Osteocyte (in vitro differentiated cells): ENCODE measurements at places on chromosomes 4 and X.

DNA sequence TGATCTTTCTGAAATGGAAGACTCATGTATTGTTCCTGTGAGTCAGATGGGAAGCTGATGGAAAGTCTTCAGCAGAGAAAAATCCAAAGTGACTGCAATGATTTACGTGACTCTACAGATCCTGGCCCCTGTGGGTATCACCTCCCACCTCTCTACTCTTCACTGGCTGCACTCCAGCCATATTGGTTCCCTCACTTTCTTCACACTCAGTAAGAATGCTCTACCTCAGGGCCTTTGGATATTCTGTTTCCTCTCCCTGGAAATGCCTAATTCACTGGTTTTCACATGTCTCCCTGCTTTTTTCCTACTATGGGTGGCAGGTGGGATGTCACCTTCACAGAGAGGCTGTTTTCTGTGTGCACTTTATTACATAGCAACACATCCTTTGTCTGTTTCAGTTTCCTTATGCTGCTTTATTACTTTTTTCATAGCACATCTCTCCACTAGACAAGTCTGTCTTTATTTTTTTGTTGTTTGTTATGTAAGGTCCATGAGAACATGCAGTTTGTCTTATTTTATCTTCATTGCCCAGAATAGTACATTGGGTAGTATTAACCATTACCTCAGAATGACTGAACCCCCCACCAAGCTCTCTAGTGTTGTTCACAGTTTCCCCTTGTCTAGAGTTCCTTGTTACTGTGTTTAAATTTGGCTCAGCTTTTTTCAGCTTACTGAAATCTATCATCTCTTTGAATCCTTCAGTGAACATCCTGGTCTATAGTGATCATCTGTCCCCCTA is 57.6 kb upstream of the CLNK start:
- DNase-seq, result no peak

DNA sequence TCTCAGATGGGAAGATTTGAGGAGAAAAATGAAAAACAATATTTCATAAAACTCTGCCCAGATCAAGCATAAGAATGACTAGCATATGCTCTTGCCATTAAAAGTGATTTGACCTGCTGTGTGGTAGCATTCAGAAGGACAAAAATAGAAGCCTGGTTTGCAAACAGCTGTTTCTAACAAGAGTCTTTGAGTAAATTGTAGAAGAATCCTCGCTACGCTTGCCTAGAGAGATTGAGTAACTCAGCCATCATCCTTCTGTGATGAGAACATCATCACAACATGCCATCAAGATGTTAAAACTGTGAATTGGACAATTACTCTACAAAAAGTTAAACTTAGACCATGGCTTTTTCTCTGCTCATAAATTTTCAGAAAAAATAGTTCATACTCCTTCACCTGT is 168.9 kb upstream of the PUDP start:
- DNase-seq, result no peak

DNA sequence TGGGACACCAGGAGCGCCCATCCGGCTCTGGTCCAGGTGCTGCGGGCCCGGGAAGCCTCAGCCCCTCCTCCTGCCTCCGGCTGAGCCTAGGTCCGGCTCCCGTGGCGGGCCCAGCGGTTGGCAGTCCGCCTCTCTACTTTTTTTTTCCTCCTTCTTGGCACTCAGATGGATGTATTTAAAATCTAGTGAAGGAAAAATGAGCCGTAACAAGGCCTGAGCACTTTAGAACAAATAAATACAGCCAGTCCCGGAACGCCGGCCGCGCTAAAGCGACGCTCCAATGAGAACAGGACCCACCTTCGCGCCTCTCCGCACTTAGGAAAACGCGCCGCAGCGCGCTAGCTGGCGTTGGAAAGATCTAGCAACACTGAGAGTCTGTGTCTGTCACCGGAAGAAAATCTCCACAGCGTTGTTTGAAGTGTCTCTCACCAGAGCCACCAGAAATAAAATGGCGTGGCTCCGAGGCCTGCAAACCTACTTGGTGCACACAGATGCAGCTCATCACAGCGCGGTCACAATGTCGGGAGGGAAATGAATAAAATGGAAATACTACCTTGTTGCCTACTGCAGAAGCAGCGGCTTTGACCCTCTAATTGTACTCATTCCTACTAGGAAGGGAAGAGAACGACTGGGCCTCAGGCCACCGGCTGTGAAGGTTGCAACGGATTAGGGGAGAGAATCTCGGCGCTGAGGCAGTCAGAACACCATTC is 4.7 kb downstream of the NEUROG2 start:
- no peak for DNase-seq

DNA sequence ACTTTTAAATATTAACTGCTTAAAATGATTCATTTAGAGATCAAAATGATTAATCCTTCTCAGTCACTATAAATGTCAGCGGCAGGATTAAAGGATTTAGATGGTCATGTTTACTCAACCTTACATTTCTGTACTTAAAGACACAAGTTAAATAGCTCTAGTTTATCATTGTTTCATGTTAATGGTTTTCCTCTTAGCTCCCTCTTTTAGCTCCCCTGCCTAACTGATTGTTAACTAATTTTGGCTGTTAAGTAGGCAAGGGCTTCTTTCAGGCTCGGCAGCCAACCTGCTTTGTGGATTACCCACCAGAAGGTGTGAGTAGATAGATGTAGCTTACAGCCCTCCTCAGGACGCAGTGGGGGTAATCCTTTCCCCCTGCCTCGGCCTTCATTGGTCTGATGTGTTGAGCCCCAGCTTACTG is 96.0 kb downstream of the TENM3 start:
- DNase-seq, result no peak

DNA sequence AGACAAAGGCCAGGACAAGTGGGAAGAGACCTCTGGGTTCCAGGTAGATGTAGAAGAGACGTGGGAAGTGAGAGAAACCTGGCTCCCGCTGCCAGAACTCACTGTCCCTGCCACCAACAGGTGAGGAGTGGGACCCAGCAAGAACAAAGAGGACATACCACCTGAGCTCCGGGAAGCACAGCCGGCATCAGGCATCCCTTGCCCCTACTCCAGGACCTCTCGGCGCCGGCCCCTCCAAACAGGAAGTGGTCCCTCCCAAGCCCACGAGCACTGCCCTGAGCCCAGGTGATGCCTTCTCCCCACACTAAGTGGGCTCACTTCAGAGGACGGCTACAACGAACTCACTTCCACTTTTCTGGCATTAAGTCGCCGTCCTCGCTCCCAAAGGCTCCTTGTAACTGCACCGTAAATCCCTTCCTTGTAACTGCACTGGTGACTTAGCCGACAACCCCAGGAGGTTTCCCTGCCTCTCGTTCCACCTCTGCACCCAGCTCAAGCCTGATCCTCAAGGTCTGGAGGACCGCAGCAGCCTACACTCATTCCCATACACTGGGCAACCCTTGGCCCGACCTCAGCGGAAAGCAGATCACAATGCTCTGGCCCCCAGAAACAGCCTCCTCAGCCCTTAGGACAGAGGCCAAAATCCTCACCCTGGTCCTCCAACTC is 8.8 kb downstream of the FAM53A start:
- no peak for DNase-seq

DNA sequence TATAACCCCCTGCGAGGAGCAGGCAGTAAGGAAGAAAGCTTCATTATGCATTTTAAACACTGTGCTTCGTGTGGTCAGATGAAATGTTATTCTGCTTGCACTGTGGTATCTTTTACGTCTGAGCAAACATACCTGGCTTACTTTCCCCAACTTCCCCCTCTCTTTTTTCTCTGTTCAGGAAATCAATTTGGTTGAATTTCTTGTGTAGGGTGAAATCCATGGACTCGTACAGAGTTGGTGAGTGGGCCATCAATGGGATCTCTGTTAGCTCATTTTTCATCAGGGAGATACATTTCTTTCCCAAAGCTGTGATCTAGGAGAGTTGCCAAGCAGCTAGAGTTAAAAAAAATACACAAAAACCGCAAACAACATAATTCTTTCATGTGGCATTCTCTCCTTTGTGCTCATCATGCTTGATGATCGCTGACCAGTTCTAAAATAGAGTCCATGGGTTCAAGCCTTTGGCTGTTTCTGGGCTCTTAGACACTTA is 98.5 kb downstream of the FRAS1 start:
- DNase-seq, result no peak

- DNase-seq, result no peak
Measured at GRCh38 chrX:81957318-81957717, 755.4 kb downstream of the SH3BGRL start.

DNA sequence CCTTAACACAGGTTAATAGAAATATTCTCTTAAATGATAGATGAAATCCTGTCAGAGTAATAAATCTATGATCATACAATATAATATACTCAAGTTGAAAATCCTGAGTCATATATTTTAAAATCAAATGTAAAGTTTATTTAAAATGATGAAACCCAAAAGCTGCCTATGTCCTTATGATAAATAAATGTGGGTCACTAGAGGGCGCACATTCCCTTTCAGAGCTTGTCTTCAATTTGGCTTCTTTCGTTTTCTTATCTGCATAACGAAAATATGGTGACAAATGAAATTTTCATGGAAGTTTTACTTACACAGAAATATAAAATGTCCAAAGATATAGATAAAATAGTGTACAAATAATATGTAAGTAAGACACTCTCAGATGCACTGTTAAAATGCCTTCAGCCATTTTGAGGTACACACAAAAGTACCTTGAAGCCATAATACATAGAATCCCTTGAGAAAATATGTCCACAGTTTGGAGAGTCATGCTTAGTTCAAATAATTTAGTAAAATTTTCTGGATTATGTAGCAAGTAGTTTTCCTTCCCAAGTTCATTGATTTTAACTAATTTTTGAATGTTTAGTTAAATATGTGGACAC is 680.4 kb downstream of the DMD start:
- no peak for DNase-seq

GRCh38 chrX:13110433-13111324 is 66.3 kb upstream of the FAM9C start:
- DNase-seq, result no peak

- no peak for DNase-seq
Measured at GRCh38 chr4:179585761-179586160, 2143.5 kb upstream of the AGA start.

DNA sequence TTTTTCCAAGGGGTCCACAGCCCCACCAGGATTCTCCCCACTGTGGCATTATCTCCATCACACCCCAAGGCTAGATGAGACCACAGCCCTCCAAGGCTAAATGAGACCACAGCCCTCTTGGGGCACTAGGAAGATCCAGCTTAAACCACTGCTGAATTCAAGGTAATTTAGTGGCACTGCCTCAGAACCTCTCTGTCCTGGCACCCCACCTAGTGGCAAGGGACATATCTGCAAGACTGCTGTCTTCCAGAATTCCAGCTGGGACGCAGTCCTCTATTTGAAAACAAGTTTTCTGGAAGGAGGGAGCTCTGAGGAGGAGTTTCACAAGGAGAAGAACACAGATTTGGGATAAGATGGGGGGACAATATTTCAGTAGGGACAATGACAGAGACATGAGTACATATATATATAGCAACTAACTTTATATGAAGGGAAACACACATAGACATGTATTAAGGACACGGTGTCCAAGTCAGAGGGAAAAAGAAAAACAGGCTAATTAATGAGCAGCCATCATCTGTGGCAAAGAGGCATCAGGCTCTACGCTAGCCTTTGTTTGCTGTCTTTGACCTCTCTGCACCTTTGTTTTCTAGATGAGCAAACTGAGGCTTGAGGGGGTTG is 9.3 kb downstream of the CETN2 start:
- no peak for DNase-seq

- DNase-seq, result no peak
Measured at GRCh38 chr4:142707401-142707800, 138.7 kb downstream of the INPP4B start.

GRCh38 chr4:69601065-69601464 is 38.4 kb downstream of the UGT2A2 start:
- DNase-seq, result no peak

DNA sequence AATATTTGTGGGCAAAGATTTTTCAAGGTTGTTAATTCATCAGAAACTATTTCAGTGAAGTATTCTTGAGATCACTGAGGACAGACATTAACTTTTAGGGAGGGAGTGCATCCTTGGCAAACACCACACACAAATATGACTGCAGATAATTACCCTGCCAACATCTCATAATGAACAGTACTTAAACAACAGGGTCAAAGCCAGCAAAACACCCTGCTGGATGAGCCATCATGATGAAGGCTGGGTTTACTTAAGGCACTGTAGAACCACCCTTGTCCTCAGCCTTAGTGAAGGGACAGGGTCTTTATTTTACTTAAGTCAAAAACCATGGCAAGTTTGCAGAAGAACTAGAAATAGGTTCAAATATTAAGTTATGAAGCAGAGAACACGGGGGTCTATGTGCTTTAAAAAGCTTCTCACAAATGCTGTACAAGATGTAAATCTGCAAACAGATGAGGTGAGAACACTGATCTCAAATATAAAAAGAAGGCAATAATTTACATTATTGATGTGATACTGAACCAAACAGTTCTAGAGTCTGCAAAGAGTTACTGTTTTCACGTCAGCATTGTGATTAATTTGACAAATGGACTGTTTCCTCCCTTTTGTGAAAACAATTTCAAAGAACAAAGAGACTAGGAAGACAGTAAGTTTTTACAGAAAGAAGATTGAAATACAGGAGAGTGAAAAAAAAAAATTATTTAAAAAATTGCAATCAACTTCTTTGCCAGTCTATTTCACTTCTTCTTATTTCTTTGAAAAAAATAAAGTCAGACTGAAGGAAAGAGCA is 28.2 kb downstream of the TAPT1 start:
- no peak for DNase-seq

DNA sequence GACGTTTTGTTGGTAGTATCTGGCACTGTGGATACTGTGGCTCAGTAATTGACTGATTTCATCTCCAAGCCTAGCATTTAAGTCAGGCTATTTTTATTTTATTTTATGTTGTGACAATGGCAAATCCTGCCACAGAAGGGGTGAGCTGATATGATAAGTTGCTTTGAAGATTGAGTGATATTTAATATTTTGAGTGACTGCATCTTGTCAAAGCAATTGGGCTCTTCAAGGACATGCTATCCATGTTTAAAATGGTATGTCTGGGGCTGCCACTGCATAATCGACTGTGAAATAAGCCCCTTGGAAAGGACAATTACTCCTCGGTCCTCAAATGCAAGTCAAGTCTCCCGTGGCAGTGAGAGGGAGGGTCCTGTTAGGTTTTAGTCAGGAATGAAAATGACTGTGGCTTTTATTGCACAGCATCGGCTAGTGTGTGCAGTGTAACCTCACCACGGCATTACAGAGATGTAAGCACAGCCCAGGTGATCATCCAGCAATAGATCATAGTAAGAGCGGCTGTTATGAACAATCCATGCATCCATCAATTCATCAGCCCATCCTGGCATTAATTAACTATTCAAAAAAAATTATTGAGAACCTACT is 178.2 kb downstream of the GBA3 start:
- DNase-seq, result no peak

- DNase-seq, result peak; percentile 0
Measured at GRCh38 chr4:24792552-24792951, 2.8 kb upstream of the SOD3 start.
